NCI-H1105 treated with DMSO at 0.1 percent for 48 hours (cell line): ENCODE measurements at places on chromosomes 12 and 14.

DNA sequence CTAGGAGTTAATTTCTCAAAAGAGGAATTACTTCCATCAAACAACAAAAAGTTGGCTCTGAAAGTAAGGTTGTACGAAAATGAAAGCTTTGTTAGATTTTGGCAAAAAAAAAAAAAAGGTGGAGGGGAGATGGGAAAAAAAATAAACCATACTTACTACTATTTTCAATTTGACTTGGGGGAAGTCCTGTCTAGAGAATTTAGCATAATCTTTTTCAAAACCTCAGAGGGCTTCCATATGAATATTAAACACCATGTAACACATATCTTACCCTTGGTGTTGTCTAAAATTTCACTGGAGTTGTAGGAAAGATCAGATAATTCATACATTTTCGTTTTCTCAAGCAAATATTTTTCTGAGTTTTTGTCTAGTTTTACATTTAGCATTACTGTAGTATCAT is 17.5 kb downstream of the GRIP1 start:
- no peak for DNase-seq

DNA sequence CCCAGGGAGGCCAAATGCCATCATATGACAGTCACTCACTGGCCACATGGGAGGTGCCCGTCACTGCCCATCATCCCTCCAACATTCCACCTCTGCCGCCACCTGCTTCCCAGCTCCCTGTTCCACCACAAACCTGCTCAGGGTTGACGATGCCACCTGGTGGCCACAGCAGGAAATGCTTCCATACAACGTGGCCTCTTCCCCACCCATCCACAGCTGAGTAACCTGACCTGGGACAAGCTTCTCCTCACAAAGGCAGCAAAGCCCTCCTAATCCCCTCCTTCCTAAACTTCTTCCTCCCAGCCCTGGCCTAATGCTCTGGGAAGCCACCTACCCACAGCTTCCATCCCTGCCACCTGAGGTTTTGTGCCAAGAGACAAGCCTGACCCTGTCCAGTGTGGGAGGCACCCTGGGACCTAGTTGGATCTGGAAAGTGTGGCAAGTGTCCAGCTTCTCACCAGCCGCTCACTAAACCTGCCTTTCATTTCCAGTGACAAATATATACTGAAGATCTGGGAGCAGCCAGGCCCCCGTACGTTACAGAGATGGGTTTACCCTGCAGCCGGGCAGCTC is 4.3 kb downstream of the DEGS2 start:
- DNase-seq, result no peak

DNA sequence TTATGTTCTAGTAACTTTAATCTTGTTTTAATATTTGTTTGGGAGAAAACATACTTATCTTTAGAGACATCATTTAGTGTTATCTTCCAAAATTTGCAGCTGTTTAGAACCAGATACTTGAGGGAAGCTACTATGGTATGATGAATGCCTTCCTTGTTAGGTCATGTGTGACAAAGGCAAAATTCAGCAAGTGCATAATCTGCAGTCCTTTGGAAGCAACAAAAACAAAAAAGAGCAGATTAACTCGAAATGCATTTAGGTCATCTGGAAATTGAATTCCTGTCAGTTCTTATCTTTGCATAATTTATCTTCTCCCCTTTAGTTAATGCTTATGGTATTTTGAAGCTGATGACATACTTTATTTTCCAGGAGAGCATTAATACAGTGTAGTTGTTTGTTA is 3.5 kb downstream of the FBXO34 start:
- DNase-seq, result no peak

- DNase-seq, result no peak
These were observed 50.5 kb downstream of the SLC6A12 start for GRCh38 chr12:163406-163986.

DNA sequence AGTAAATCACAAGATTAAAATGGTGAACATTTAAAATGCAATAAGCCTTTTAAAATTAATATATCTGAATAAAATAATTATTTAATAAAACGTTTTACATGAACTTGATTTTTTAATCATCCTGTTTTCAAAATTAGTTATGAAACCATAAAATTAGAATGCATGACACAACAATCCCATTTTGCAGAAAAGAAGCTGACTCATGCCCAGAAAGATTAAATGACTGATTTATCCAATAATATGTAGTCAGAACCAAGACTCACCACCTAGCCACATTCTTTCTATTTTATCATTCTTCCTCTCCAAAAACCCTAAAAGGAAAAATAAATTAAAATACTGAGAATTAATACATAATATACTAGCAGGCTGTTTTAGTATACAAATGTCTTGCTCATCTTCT is 83.0 kb upstream of the LGR5 start:
- DNase-seq, result no peak

GRCh38 chr12:59085690-59086089 is 165.4 kb upstream of the LRIG3 start:
- peak; percentile 41 for DNase-seq

- DNase-seq, result peak; percentile 54
These were observed 1059.8 kb downstream of the TMEM121 start for GRCh38 chr14:106586098-106586704.

DNA sequence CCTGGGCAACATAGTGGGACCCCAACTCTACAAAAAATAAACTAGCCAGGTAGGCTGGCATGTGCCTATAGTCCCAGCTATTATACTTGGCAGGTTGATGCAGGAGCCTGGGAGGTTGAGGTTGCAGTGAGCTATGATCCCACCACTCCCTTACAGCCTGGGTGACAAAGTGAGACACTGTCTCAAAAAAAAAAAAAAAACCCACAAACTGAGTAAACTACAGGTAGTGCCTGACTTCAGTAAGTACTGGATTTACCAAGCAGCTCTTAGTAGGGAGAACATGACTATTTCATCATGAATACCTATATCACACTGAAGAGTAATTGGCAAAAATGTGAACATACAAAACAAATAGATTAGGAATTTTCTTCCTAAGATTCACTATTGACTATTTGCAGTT is 32.4 kb upstream of the AP4S1 start:
- no peak for DNase-seq

DNA sequence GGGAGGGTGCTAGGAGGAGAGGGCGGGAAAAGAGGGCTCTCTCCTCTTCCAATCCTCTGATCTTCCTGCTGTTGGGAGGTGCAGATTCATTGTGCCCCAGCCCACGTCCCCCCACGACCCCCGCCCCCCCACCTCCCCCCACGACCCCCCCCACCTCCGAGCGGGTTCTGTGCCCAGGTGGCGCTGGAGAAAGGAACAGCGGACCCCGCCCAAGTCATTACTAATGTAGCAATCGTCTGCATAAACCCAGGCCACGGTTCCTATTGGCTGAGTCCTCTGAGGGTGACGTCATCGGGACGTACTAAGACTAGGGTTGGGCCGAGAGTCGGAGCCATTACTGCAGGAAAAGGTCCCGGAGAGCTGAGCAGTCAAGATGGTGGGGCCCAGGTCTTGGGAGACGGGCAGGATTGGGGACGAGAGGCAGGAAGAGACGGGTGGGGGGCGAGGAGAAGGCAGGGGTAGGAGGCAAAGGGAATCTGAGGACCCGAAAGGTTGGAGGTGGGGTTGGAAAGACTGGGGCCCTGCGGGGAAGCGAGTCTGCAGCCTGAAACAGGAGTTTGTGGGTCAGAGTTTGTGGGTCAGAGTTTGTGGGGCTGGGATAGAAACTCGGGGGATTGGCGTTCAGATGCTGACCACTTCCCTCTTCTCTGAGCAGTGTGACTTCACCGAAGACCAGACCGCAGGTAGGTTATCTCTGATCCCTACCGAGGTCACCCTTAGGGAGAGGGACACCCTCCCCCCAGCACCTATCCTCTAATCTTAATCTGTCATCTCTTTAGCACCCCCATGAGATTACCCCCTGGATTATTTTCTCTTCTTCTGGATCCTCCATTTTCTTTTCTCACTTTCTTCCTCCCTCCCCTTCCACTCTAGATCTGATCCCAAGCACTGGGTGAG is at the start of gene MYL6:
MYL6 (plus strand) TSS at position 331 of the 897 bp plus-strand sequence; CDS start at position 374, 43 bp downstream.
- DNase-seq, result peak; percentile 91

- DNase-seq, result no peak
These were observed 3.5 kb downstream of the MYF6 start for GRCh38 chr12:80710727-80711449.

DNA sequence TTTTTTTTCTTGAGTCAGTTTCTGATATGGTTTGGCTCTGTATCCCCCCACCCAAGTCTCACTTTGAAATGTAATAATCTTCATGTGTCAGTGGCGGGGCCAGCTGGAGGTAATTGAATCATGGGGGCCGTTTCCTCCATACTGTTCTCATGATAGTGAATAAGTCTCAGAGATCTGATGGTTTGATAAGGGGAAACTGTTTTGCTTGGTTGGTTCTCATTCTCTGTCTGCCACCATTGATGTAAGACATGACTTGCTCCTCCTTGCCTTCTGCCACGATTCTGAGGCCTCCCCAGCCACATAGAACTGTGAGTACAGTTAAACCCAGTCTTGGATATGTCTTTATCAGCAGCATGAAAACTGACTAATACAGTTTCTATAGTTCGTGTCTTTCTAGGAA is 42.9 kb downstream of the WNK1 start:
- no peak for DNase-seq

- no peak for DNase-seq
These were observed 416.8 kb downstream of the ETNK1 start for GRCh38 chr12:23041774-23042173.

DNA sequence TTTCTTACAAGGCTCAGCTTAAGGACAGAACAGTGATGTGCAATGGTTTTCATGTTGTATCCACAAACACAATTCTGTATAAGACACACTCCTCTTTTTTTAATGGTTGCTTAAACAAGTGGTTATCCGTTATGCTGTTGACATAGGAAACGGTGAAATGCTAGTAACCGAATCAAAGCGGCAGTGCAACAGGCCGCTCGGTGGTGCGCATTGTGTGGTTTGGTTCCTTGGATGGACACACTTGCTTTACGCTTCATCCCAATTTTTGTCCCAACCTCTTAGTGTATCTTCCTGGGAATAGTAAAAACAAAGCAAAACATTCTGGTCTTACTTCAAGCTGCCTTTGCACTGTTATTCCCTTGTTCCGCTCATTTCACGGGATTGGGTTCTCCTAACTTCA is 650 bp upstream of the PTGER2 start:
- no peak for DNase-seq

DNA sequence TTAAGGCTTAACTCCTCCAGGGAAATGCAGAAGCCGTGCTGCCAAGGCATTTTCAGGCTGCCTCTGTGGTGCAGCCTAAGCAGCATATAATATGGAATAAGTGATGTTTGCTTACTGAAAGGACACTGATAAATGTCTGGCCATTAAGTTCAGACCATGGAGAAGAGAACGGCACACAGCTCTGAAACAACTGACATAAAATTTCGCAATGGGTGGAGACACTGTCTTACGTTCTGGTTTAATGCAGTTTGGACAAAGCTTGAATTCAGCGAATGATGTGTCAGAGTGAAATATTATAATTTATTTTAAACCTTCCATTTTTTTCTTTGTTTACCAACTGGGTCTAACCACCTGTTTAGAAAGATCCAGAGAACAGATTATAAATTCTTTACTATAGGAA is 27.2 kb upstream of the NRXN3 start:
- no peak for DNase-seq

DNA sequence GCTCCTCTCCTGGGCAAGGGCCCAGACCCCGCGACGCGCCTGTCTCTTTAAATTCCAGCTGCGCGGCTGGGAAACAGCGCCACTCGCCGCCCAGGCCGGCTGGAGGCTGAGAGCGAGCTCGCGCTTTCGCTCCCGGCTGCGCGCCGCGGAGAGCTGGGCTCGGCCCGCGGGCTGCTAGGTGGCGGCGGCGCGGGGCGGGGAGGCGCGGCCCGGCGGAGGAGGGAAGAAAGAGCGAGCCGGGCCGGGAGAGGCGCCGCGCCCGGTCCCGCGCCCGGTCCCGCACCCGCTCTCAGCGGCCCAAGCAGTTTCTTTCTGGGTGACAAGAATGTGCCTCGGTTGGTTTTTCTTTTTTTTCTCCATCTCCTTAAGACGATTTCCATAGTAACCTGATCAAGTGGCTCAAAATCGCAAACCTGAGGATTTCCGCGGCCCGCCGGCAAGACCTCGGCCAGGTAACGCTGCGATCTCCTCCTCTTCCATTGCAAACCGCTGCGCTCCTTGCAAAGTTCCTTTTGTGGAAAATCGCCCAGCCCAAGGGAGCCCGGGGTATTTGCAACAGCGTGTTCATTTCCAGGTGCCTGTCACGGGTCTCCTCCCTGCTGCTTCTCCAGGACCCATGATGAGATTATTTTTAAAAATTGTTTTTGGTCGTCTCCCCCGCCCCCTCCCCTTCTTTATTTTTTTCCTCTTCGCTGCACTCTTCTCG is 259.5 kb upstream of the E2F7 start:
- DNase-seq, result peak; percentile 72

DNA sequence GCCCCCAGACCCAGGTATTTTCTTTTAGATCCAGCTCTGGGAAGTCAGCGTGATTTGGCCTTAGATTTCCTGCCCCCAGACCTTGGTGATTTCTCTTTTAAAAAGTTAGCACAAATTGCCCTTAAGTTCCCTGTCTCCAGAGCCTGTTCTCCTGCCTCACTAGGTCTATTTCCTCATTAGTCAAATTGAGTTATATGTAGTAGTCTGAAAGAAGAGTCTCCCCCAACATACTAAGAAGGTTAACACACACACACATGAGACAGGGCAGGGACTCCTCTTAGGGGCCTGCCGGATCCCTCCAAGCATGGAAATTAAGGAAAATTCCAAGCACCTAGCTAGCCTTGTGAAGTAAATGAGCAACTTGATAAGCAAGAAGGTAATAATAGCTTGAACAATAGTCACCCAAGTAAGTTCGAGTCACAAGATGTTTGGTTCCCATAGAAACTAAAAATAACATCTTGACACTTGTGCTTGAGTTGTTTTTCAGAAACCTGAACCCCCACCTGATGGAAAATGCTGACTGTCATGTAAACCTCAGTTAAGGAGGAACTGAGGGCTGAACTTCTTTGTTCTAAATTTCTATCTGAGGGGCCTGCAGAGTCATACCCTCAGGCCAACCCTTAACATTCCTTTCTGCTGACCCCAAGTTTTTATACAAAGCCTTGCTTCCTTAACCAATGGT is 51.6 kb downstream of the CAND1 start:
- no peak for DNase-seq

DNA sequence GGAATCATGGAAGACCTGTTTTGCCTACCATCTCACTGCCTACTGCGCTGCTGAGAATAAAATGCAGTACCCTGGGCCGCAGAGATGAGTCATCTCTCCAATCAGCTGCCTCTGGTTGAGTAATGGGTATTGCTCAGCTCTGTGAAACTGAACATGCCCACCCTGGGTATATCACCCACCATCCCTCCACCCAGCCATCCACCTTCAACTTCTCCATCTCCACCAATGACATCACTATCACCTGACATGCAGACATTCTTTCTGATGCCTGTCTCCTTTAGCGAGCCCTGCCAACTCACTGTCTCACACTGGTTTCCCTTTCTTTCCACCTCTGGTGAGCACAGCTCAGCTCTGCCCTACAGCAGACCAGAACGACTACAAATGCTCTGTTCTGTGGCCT is 33.6 kb downstream of the E2F7 start:
- no peak for DNase-seq
